ENCODE measurements at places on chromosomes 5 and 9.

GRCh38 chr9:5389109-5389732 lies 48.5 kb downstream of the PLGRKT start:
- no peak for DNase-seq

DNA sequence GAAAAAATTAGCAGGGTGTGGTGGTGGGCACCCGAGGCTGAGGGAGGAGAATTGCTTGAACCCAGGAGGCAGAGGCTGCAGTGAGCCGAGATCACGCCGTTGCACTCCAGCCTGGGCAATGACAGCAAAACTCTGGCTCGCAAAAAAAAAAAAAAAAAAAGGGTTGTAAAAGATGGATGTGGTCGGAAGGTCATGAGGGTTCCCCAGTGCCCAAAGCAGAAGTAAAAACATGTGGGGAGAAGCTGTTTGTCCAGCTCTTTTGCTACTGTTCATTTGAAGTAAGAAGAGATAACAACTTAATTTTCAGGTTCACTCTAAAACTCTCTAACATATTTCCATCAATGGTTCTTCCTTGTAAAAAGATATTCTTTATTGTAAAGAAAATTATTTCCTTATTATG lies 57.1 kb upstream of the GOLPH3 start:
- DNase-seq: no peak

- no peak for DNase-seq
Observed at GRCh38 chr9:124098141-124098905, 86.8 kb downstream of the LHX2 start.

DNA sequence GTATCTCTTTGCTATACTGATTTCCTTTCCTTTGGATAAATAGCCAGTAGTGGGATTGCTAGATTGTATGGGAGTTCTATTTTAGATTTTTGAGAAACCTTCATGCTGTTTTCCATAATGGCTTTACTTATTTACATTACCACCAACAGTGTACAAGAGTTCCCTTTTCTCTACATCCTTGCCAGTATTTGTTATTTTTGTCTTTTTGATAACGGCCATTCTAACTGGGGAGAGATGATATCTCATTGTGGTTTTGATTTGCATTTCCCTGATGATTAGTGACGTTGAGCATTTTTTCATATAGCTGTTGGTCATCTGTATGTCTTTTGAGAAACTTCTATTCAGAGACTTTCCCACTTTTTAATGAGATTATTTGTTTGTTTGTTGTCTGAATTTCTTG lies 25.8 kb downstream of the NADK2 start:
- DNase-seq: no peak

DNA sequence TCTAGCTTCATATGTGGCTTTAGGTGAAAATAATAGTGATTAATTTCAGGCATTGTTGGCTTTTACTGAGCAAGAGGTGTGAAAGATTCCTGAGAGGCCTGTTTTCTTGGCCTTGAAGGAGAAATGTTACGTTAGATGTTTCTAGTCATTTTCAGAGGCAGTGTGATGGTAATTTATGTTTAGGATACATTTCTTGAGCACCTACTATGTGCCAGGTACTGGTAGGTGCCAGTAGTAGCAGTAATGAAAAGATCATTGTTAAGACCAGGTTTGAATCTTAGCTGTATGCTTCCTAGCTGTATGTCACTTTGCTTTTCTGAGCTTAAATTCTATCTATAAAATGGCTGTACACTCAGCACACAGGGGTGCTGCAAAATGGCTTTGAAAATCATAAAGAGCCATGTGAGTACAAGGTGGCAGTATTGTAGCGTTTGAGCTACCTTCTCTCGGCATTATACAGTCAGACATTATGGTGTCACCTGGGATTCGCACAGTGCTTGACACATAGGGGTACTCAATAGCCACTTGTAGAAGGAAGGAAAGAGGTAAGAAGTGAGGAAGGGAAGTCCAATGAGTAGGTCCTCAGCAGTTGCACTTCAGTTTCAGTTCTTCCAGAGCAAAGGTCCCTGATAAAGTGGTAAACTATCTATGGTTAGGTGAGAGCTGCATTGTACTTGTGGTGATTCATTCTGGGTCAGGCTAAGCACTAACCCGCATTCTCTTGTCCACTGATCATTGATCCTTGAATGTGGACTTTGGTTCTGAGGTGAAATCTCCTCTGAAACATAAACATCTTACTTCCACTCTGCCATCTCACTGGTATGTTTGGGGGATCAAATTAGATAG lies 166.5 kb upstream of the NR3C1 start:
- no peak for DNase-seq

GRCh38 chr5:166431456-166431855 lies 1860.0 kb upstream of the WWC1 start:
- DNase-seq: no peak

DNA sequence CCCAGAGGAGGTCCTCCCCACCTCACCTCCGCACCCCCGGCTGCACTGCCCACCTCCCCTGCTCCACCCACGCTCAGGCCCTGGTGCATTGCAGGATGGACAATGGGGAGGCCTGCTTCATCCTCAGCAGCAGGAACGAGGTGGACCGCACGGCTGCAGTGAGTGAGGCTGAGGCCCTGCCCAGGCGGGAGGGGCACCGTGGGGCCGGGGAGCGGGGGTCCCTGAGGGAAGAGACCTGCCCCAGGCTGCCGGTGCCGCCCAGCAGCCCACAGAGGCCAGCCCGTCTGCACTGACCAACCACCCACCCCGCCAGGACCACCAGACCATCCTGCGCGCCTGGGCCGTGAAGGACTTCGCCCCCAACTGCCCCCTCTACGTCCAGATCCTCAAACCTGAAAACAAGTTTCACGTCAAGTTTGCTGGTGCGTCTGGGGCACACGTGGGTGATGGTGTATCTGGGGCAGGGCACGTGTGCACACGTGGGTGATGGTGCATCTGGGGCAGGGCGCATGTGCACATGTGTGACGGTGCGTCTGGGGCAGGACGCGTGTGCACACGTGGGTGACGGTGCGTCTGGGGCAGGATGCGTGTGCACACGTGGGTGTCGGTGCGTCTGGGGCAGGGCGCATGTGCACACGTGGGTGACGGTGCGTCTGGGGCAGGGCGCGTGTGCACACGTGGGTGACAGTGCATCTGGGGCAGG lies 66.7 kb downstream of the KCNT1 start:
- DNase-seq: no peak

GRCh38 chr5:121867403-121867802 lies 15.7 kb downstream of the FTMT start:
- no peak for DNase-seq

DNA sequence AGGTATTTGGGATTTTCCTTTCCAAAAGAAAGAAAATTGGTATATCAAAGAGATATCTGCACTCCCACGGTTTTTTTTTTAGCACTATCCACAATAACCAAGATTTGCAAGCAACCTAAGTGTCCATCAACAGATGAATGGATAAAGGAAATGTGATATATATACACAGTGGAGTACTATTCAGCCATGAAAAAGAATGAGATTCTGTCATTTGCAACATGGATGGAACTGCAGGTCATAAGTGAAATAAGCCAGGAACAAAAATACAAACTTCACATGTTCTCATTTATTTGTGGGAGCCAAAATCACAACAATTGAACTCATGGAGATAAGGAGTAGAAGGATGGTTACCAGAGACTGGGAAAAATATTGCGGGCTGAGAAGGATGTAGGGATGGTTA lies 9.8 kb downstream of the ANKRD31 start:
- no peak for DNase-seq

DNA sequence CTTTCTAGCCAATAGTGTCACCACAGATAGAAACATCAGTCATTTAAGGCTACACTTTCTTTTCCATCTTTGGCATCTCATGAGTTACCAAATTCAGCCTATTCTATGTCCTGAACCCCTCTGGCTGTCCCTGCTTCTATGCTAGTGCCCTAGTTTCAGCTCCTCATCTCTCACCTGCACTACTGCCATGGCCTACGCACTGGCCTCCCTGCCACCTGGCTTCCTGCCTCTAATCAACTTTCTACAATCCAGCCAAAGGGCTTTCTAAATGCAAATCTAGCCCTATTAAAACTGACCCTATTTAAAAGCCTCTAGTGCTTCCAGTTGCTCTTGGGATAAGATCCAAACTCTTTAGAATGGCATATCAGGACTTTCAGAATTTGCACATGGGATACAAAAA lies 482.9 kb downstream of the TMEM38B start:
- DNase-seq: no peak

- no peak for DNase-seq
Observed at GRCh38 chr9:96008502-96009222, 133.2 kb downstream of the ERCC6L2 start.

GRCh38 chr5:113153512-113154097 lies 177.0 kb downstream of the DCP2 start:
- DNase-seq: no peak

Data from stimulated activated CD8-positive, alpha-beta memory T cell treated with anti-CD3 and anti-CD28 coated beads, Interleukin-2, amount 100 ng/mL, for 1 hour (primary cell).